ENCODE measurements at places on chromosomes 12 and 14. TPM values are rescaled to one million over a fixed set of nuclear protein-coding genes. Genes with fewer than 3 reads are reported as not detected.

DNA sequence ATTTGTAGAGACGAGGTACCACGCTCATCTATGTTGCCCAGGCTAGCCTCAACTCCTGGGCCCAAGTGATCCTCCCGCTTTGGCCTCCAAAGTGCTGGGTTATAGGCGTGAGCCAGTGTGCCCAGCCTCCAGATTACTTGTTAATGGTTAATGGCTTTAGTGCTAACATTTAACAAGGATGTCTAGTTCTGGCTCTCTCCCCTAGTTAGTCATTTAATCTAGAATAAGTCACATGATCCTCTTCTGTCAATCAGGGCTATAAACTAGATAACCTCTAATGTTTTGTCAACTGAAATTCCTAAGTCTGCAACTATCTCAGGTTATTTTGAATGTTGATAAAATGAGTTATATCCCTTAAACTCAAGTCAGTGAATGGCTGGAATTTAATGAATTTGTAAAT, 15.7 kb downstream of the ACTR6 start:
- no peak for DNase-seq

- no peak for DNase-seq
Observed at GRCh38 chr12:107558141-107558815, 127.3 kb upstream of the PWP1 start.

- no peak for DNase-seq
Observed at GRCh38 chr12:81170072-81170471, 92.2 kb downstream of the ACSS3 start.

DNA sequence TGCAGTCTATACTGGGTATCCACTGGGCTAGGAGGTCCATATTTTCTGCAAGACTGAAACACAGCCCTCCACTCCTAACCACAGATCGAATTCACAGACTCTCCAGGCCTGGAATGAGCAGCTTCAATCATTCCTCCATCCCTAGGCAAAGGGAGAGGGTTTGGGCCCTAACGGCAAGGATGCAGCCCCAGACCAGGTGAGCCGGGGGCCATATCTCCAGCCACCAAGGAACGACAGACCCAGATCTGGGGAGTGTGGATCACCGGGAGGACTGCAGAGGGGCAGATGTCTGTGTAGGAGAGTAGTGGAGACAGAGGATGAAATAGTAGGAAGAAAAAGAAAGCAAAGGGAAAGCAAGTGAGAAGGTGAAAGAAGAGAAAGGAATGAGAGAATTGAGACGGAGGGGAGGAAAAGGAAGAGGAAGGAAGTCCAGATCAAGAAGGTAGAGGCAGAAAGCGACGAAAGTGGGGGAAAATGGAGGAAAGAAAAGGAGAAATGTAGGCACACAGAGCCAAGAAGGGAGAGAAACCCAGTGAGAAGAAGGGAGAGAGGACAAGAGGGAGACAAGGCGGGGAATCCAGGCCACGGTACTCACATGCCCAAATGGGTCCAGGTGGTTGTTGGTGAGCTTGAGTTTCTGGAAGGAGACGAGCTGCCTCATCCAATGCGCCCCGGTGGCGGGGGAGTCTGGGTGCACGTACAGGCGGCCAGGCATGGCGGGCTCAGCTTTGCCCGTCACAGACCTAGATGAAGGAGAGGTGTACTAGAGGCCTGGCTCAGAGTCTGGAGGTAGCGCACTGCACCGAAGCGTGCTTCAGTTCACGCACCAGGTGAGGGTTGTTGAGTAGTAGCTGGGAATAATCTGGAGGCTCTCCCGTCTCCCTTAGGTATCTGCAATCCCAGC, 7.7 kb downstream of the TBX5 start:
- no peak for DNase-seq

GRCh38 chr12:30546121-30546520, 149.5 kb downstream of the IPO8 start:
- DNase-seq, result no peak

The PIWIL1 gene
- 2.1 TPM for polyA plus RNA-seq

- no peak for DNase-seq
Observed at GRCh38 chr12:13471471-13471870, 274.9 kb downstream of the EMP1 start.

The GLS2 gene
- polyA plus RNA-seq, result 1.1 TPM

Data from right renal cortex interstitium (tissue), 3 donors.